ENCODE measurements at places on chromosomes 1 and 21.

- no peak for DNase-seq
Measured at GRCh38 chr21:30251781-30252180, 31.0 kb downstream of the KRTAP24-1 start.

GRCh38 chr1:245549996-245550719 is 395.4 kb downstream of the KIF26B start:
- DNase-seq = no peak

DNA sequence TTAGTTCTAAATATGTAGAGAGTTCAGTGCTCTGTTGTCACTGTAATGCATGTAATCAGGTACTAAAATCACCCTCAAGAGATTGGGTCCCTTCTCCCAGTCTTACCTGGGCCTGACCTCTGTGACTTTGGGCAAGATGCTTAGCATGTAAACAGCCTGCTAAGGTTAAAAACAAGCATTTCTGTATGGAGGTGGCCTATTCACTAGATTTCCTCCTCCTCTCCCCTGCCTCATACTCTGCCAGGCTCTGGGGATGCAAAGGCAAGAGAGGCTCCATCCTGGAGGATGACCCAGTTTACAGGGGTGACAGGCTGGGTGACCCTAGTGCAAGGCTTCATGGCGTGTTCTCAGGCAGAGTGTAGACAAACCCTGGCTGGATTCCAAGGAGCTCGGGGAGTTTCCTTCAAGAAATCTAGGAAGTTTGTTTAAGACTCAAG is 28.8 kb downstream of the VANGL2 start:
- DNase-seq = no peak

DNA sequence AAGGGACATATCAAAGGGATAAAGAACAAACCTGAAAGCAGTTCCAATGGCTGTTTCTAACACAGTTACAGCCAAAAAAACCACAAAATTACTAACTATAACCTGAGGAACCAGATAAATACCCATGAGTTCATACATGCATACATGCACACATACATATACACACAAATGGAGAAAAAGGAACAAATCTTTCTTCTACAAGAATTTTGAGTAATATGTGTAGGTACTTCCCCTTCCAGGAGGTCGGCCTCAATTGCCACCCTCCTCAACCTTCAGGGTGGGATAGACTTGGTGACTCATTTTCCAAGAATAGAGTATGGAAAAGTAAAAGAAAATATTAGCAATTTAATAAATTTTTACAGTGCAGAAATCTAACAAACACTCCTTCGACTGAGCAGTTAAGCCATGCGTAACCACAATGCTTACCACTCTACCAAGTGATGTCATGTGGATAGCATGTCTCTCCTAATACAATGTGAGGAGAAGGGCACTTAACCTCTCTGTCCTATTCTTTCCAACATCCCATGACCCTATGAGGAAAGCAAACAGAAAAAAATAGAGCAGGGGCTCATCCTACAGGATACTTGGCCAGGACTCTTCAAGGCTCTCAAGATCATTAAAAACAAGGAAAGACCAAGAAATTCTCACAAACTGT is 243.0 kb upstream of the RUNX1 start:
- DNase-seq = no peak

DNA sequence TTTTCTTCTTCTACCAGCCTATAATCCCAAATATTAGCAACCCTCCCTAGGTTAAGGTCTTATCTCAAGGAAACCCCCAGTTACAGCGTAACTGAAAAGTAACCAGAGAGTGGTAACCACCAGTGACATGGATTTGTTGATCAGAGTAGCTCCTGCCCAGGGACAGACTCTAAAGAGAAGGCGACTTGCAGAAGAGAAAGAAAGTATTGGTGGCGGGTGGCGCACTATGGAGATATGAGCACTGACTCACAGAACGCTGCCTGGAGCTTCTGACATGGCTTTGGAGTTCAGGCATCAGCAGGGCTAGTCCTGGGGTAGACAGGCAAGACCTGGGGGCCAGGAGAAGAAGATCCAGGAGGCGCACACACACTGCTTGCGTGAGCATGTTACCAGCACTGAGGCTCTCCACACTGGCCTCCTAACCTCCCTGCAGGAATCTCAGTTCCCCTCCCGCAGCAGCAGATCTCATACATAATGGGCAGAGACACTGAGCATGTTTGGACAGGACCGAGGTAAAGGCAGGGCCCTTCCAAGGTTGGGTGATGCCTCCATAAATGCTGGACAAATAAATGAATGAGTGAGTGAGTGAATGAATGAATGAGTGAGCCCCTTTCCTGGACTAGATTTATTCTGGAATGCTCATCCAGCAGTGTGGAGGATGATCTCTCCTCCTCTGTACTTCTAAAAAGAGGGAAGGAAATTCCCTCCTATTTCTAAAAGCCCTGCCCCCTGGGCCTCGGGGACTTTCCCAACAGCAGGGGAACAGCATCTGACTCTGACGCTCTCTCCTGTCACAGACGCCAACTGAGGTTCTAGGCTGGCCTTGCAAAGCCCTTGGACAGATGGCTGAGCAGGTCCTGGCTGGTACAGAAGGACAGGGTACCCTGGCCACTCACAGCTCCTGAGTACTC is 175.5 kb downstream of the CLIC6 start:
- no peak for DNase-seq

DNA sequence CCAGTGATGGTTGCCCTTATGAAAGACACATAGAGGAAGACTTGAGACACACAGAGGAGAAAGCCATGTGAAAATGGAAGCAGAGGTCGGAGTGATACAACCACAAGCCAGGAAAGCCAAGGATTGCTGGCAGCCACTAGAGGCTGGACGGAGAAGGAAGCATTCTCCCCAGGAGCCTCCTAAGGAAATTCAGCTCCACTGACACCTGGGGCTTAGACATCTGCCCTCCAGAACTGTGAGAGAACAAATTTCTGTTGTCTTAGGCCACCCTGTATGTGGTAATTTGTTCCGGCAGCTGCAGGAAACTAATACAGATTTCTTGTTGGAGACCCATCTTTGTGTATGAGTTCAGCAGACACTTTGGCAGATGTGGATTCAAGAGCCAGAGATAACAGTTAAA is 126.9 kb upstream of the ATP1A1 start:
- DNase-seq = no peak

- no peak for DNase-seq
Measured at GRCh38 chr1:184473176-184473966, 86.5 kb downstream of the C1orf21 start.

DNA sequence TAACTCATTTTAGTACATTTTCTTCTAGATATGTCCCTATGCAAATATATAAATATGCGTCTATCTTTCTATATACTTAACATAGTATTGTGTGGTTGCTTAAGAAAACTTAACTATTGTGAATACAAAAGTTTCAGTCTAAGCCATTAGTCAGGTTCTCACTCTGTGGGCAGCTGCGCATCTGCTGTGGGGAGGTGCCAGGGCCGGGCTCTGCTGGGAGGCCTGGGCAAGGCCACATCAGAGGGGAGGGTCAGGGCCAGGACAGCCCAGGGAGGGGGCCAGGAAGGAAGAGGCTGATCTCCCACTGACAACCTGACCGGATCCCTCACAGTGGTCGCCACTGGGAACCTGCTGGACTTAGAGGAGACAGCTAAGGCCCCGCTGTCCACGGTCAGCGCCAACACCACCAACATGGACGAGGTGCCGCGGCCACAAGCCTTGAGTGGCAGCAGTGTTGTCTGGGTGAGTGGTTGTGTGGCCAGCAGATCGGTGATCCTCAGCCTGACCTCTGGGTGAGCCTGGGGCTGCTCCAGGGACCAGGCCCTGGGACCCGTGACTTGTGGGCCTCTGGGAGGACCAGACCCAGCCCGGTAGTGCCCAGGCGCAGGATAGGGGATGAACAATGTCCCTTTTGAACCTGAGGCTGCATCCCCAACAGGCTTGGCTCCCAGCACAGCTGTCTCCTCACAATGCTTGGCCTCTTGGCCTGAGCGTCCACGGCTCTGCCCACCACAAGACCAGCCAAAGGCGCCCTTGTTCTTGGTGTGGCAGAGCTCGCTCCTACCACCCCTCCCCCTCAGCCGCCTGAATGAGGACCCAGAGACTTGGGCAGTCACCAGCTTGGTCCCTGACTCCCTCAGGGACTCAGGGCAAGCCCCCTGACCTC is 20.2 kb downstream of the LDLRAP1 start:
- DNase-seq = no peak

DNA sequence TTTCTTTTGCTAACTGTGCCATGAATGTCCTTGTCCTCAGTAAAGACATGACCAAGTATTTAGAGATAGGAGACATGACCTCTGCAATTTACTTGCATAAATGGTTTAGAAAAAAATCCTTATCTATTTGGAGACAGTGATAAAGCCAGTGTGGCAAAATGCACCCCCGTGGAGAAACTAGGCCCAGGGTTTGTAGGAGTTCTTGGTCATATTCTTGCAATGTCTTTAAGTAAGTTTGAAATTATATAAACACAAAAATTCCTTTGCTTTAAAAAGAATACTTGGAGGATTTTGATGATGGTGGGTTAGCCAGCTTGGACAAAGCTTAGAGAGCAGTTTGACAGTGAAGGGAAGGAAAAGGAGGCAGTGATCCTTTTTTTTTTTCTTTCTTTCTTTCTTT is 101.9 kb upstream of the SLC45A1 start:
- no peak for DNase-seq

DNA sequence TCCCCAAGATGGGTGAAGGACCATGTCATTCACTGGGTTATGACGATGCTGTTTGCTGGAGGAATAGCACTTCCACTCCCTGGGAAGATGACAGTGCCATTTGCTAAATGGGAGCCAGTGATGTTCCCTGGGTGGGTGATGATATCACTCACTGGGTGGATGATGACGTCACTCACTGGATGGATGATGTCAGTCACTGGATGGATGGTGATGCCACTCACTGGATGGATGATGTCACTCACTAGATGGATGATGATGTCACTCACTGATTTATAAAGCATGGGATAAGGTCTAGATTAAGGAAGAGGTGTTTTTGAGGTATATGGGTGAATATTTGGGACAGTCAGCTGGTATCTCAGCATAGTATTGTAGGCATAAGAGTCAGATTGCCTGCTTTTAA is 457.2 kb downstream of the AJAP1 start:
- DNase-seq = no peak

DNA sequence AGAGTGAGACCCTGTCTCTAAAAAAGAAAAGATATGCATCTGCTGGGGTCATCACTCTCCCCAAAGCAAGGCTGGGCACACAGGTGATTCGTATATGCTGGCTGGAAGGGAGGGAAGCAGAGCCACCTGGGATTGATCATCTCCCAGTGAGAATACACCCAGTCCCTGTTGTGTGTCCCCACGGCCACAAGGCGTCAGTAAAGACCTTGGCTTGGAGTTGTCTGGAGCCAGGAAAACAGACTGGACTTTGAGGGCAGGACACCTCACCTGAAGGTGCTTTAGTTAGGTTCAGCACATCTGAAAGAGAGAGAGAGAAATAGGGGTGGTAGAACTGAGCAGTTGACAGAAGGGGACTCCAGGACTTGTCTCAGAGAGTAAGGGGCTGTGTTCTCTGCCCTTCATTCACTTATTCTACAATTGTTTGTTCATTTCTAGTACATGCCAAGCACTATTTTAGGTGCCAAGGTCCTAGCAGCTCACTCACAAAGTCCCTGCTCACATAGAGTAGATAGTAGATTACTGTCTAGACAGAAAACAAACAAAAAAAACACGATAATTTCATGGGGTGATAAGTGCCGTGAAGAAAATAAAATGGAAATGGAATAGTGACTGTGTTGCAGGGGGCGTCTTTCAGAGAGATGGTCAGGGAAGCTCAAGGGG is 13.5 kb downstream of the CITED4 start:
- no peak for DNase-seq

Data from stimulated activated naive CD8-positive, alpha-beta T cell treated with anti-CD3 and anti-CD28 coated beads, Interleukin-15, amount 100 ng/mL, for 72 hours (primary cell).